ENCODE measurements at places on chromosomes 7 and 10. TPM values are rescaled to one million over a fixed set of nuclear protein-coding genes. Genes with fewer than 3 reads are reported as not detected.

- H3K36me3 ChIP-seq = no peaks in the 10 kb centered on the region
- no peak overlapping the region for H3K4me3 ChIP-seq
- DNase-seq = no peak
- no peaks in the 10 kb centered on the region for H3K27me3 ChIP-seq
- H3K27ac ChIP-seq = no peak overlapping the region
- no peaks in the 10 kb centered on the region for H3K4me1 ChIP-seq
These were observed 10.2 kb upstream of the CADPS2 start for GRCh38 chr7:122896509-122896908.

- no peaks in the 10 kb centered on the region for H3K36me3 ChIP-seq
- H3K4me3 ChIP-seq = no peak overlapping the region
- no peaks in the 10 kb centered on the region for H3K4me1 ChIP-seq
- DNase-seq = no peak
- no peak overlapping the region for H3K27ac ChIP-seq
These were observed 82.8 kb upstream of the FAM171A1 start for GRCh38 chr10:15453926-15454325.

DNA sequence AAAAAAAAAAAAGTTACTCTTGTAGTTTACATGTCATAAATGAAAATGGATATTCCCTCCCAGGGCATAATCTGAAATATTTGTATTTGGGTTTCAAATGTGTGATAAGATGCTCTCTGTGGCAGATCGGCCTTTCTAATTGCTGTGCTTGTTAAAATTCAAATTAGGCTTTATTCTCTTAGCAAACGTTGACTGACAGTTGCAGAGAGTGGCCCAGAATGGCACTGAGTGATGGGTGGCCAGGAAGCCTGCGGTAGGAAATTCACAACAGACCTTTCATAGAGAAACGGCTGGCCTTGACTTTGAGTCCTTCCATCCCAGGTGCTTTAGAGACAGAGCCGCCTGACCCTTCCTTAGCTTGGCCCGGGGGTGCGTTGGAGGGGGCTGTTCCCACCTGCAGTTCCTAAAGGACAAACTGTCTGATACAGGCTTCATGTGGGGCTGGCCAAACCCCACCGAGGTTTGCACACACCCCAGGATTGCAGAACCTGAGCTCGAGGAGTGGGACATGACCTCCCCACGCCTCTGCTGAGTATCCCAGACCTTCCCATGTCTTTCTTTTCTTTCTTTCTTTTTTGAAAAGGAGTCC, 152.7 kb downstream of the CUX1 start:
- DNase-seq = no peak
- H3K36me3 ChIP-seq = no peaks in the 10 kb centered on the region
- H3K27me3 ChIP-seq = no peaks in the 10 kb centered on the region
- H3K4me3 ChIP-seq = no peak overlapping the region
- no peak overlapping the region for H3K27ac ChIP-seq

DNA sequence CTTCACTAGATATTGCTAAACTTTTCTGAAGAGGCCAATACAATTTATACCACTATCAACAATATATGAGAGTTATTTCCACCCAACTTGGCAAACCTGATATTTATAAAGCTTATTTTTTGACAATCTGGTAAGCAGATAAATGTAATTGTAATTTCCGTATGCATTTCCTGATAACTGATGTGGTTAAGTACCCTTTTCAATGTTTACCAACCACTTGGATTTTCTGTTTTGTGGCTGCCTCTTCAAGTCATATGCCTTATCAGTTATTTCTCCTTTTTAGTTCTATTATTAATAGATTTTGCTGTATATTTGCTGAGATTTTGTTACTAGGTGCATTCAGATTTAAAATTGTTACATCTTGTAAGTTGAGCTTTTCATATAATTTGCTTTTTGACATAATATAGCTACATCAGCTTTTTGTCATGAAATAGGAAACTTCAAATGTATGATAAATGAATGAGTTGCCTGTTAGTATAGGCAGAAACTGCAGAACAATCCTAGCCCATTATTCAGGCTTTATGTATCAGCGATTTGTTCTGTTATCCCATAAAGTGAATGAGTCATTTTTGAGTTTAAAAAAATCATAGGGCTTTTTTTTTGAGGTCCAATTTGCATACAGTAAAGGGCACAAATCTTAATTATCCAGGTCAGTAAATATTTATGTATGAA, 11.5 kb downstream of the SGPL1 start:
- peaks cover 60% of the 10 kb centered on the region for H3K4me1 ChIP-seq
- DNase-seq = no peak
- peak overlapping the region; percentile 15 for H3K27ac ChIP-seq
- no peaks in the 10 kb centered on the region for H3K36me3 ChIP-seq

GRCh38 chr10:13882119-13882711, 295.4 kb downstream of the PRPF18 start:
- H3K4me3 ChIP-seq = no peak overlapping the region
- peak overlapping the region; percentile 43 for H3K27ac ChIP-seq
- H3K27me3 ChIP-seq = no peaks in the 10 kb centered on the region
- H3K4me1 ChIP-seq = no peaks in the 10 kb centered on the region
- no peak for DNase-seq

GRCh38 chr10:44306762-44307161, 78.1 kb downstream of the CXCL12 start:
- no peak for DNase-seq
- H3K36me3 ChIP-seq = no peaks in the 10 kb centered on the region
- peaks cover 10% of the 10 kb centered on the region for H3K4me1 ChIP-seq
- no peaks in the 10 kb centered on the region for H3K27me3 ChIP-seq
- H3K4me3 ChIP-seq = no peak overlapping the region
- no peak overlapping the region for H3K27ac ChIP-seq

- H3K4me1 ChIP-seq = no peaks in the 10 kb centered on the region
- H3K27me3 ChIP-seq = no peaks in the 10 kb centered on the region
- H3K36me3 ChIP-seq = no peaks in the 10 kb centered on the region
- no peak overlapping the region for H3K4me3 ChIP-seq
- no peak overlapping the region for H3K27ac ChIP-seq
- no peak for DNase-seq
These were observed 176.4 kb downstream of the PTPN20 start for GRCh38 chr10:47087667-47088066.

- no peaks in the 10 kb centered on the region for H3K4me1 ChIP-seq
- no peak for DNase-seq
- no peaks in the 10 kb centered on the region for H3K27me3 ChIP-seq
- H3K27ac ChIP-seq = no peak overlapping the region
- H3K36me3 ChIP-seq = no peaks in the 10 kb centered on the region
These were observed 486.7 kb downstream of the SDK1 start for GRCh38 chr7:3787717-3788264.

DNA sequence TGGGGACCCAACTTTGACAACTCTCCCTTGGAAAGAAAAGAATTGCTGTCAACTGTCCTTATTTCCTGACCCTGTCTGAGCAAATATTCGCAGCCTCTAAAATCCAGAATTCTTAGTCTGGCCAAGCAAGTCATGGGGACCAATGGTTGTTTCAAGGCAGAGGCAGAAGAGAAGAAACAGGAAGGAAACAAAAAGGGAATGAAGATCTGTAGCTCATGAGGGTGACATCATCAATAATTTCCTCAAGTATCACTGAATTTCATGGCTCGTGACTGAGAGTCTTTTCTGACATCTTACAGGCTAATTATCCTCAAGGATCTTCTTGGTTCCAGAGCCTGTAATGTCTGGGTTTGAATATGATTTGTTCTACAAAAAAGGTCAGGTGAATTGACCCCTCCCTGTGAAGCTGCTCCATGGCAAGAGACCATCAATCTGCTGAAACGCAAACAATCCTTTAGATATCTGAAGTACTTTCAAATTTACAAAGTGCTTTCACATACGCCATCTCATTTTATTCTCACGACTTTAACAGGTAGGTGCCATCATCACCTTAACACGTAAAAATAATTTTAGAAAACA, 5.8 kb downstream of the CDK6 start:
- H3K4me3 ChIP-seq = no peak overlapping the region
- DNase-seq = no peak
- peak overlapping the region; percentile 13 for H3K27ac ChIP-seq
- H3K4me1 ChIP-seq = peaks cover 29% of the 10 kb centered on the region
- no peaks in the 10 kb centered on the region for H3K36me3 ChIP-seq
- no peaks in the 10 kb centered on the region for H3K27me3 ChIP-seq

GRCh38 chr7:158381956-158382355, 205.7 kb downstream of the PTPRN2 start:
- no peaks in the 10 kb centered on the region for H3K27me3 ChIP-seq
- no peaks in the 10 kb centered on the region for H3K36me3 ChIP-seq
- peaks cover 4% of the 10 kb centered on the region for H3K4me1 ChIP-seq
- H3K4me3 ChIP-seq = no peak overlapping the region
- H3K27ac ChIP-seq = no peak overlapping the region

GRCh38 chr10:6120691-6121090, 31.9 kb downstream of the RBM17 start:
- H3K27me3 ChIP-seq = no peaks in the 10 kb centered on the region
- no peak overlapping the region for H3K4me3 ChIP-seq
- H3K4me1 ChIP-seq = no peaks in the 10 kb centered on the region
- peaks cover 16% of the 10 kb centered on the region for H3K36me3 ChIP-seq

DNA sequence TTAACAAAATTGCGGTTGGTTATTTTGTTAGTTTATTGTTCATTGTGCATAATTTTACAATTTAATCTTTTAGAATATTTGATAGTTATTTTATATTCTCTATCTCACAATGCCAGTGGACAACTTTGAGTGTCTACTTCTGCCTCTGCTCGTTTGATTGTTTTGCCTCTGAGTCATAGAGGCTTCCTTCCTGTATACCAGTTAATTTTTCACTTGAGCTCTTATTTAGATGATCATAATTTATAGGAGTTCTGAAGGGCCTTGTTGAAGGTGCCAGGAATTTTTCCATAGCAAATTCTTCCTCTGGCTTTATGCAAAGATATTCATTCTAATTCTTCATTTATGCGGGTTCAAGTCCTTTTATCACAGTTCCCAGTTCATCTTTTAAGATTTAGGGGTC, 5.2 kb upstream of the MALRD1 start:
- H3K27me3 ChIP-seq = no peaks in the 10 kb centered on the region
- no peak for DNase-seq
- no peaks in the 10 kb centered on the region for H3K36me3 ChIP-seq

GRCh38 chr7:2612445-2613097, 19.2 kb upstream of the TTYH3 start:
- DNase-seq = peak; percentile 50
- H3K36me3 ChIP-seq = no peaks in the 10 kb centered on the region
- H3K4me1 ChIP-seq = peaks cover 9% of the 10 kb centered on the region
- no peak overlapping the region for H3K4me3 ChIP-seq

- H3K27ac ChIP-seq = no peak overlapping the region
- no peaks in the 10 kb centered on the region for H3K4me1 ChIP-seq
- DNase-seq = no peak
- no peaks in the 10 kb centered on the region for H3K36me3 ChIP-seq
- H3K27me3 ChIP-seq = no peaks in the 10 kb centered on the region
- no peak overlapping the region for H3K4me3 ChIP-seq
These were observed 26.4 kb downstream of the MAPK8 start for GRCh38 chr10:48332871-48333216.

GRCh38 chr10:29622382-29622922, 12.3 kb downstream of the SVIL start:
- H3K27ac ChIP-seq = peak overlapping the region; percentile 33
- H3K36me3 ChIP-seq = no peaks in the 10 kb centered on the region
- H3K27me3 ChIP-seq = no peaks in the 10 kb centered on the region
- H3K4me3 ChIP-seq = no peak overlapping the region

GRCh38 chr7:842431-843031, 10.3 kb downstream of the SUN1 start:
- H3K4me3 ChIP-seq = no peak overlapping the region
- no peaks in the 10 kb centered on the region for H3K27me3 ChIP-seq
- DNase-seq = no peak
- no peaks in the 10 kb centered on the region for H3K36me3 ChIP-seq

DNA sequence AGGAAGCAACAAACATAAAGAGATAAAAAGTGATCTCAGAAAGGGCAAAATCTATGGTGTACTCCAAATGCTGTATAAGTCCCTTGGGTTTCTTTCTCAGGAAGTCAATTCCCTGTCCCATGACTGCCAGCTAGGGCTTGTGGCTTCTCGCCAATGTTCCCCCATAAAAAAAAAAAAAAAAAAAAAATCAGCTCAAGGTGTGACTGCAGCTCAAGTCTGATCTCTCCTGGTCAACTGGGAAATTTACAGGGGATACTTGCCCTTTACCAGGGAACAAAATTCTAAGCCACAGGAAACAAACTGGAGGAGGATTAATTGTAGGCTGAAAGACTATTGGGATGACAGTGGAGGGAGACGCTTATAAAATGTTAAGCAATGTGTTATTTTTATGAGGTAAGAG, 76.0 kb downstream of the PCGF5 start:
- no peak for DNase-seq
- no peaks in the 10 kb centered on the region for H3K36me3 ChIP-seq
- H3K27me3 ChIP-seq = no peaks in the 10 kb centered on the region
- H3K4me3 ChIP-seq = no peak overlapping the region
- peaks cover 11% of the 10 kb centered on the region for H3K4me1 ChIP-seq
- no peak overlapping the region for H3K27ac ChIP-seq

- DNase-seq = no peak
- no peaks in the 10 kb centered on the region for H3K36me3 ChIP-seq
- no peaks in the 10 kb centered on the region for H3K27me3 ChIP-seq
- H3K27ac ChIP-seq = no peak overlapping the region
These were observed 43.0 kb downstream of the KCNH2 start for GRCh38 chr7:150935149-150935548.

DNA sequence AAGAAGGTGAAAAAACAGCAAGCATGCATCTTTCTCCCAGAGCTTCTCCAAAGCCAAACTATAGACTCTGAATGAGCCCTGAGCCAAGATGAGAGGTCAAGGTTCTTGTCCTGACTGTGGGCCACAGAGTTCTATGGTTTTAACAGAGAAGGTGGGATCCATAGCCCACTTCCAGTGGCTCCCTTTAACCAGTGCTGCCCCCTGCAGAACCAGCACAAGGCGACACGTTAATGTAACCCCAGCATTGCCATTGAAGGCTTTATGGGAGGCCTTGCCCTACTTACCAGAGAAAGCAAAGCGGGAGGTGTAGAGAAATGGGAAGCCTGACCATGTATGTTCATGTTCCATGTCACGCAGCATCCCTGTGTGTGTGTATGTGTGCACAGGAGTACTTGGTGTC, 243.6 kb downstream of the PRPF18 start:
- H3K27ac ChIP-seq = no peak overlapping the region
- DNase-seq = no peak
- no peaks in the 10 kb centered on the region for H3K36me3 ChIP-seq

GRCh38 chr10:58641708-58642107, 129.0 kb downstream of the BICC1 start:
- no peaks in the 10 kb centered on the region for H3K27me3 ChIP-seq
- no peaks in the 10 kb centered on the region for H3K4me1 ChIP-seq
- no peak overlapping the region for H3K4me3 ChIP-seq
- H3K27ac ChIP-seq = peak overlapping the region; percentile 17
- no peaks in the 10 kb centered on the region for H3K36me3 ChIP-seq

The ABCA13 gene
- 0.32 TPM for total RNA-seq

The ATOH7 gene
- 0.27 TPM for total RNA-seq

The HOXA10 gene
- total RNA-seq = 39.9 TPM

The ADO gene
- total RNA-seq = 25.4 TPM

The CYP2C19 gene
- total RNA-seq = 9.7 TPM

The ANKRD26 gene
- 29.3 TPM for total RNA-seq

The GHRHR gene
- total RNA-seq = not detected

The GRID1 gene
- 0.40 TPM for total RNA-seq

The CALML5 gene
- not detected for total RNA-seq

The FOXI2 gene
- total RNA-seq = 0.14 TPM
